Amniotic stem cell (primary cell): ENCODE measurements at places on chromosomes 11 and 22.

- DNase-seq = no peak
Measured at GRCh38 chr11:93542811-93543229, 371 bp downstream of the SMCO4 start.

DNA sequence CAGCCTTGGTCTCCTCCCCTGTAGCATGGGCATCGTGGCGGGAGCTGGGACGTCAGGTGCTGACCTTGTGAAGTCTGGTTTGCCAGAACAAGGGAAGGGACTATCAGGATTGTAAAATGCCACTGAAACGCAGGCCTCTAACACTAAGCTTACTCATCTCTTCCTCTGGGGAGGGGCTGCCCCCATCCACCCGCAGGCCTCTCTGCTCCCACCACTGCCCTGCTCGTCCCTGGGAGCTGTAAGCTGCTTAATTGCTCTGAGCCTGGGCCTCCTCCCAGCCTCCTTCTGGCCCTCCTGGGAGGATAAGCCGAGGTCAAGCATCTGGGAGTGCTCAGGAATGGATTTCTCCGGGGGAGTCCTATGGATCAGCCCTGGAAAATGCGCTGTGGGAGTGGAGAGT, 8.4 kb downstream of the SHISAL1 start:
- no peak for DNase-seq

DNA sequence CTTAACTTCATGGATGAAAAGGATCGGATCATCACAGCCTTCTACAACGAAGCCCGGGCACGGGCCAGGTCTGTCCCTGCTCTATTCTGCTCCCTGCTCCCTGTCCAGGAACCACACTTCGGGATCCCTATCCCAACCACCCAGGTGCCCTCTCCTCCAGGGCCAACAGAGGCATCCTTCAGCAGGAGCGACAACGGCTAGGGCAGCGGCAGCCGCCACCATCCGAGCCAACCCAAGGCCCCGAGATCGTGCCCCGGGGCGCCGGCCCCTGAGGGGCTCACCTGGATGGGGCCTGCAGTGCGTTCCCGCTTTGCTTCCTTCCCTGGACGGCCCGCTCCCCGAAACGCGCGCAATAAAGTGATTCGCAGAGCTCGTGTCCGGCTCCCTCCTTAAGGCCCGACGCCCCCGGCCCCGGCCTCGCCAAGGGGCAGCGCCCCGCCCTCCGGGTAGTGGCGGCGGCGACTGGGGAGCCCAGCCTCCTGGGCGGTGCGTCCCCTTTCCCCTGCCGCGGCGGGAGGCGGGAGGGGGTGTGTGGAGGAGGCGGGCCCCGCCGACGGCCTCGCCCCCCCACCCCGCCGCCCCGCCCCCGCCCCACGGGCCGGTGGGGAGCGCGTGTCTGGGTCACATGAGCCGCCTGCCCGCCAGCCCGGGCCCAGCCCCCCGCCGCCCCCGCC, at the start of gene VEGFB:
Gene VEGFB, plus strand, starts transcription at position 672 of the 674 bp plus-strand sequence. CDS start 250 bp downstream, outside the sequence.
- no peak for DNase-seq

DNA sequence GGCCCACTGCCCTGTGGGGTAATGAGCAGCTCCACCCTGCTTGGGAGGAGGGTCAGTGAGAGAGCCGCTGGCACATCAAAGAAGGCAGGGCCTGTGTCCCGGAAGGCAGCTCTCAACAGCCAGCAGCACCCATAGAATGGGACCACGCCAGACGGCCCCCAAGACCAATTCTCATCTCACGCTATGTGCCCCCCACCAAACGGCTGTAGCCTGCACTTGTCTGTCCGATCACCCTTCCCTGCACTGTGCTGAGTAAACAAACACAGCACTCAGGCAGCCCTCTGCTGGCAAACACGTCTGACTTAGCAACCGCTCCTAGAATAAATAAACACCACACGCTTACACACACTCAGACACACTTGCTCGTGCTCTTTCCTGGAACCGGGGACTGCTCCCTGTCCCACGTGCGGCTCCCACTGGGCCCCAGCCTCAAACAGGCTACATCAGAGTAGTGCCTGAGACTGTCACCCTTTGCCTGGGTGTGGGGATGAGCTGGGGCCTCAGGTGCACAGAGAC, 53.2 kb upstream of the CDON start:
- DNase-seq = peak; percentile 52

DNA sequence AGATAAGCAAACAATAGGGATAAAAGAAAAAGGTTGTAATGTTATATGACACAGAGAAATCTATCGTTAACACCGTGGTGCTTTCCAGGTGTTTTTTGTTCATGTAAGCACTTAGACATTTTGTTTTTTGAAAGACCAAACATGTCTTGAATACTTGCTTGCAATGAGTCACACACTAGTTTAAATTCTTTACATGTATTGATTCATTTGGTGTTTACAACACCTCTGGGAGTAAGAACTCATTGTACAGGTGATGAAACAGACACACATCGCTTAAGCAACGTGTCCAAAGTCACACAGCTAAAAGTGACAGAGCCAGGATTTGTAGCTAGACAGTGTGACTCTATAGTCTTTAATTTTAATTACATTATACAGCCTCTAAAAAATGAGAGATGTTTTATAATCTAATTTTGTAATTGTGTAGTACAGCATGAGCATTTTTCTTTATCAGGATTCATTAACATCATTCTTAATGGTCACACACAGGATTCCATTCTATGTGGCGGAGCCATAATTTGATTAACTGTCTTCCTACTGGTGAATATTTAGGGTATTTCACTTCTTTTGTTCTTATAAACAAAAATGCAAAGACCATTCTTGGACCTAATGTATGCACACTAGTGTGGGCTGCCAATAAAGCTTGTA, 148.8 kb downstream of the DBX1 start:
- no peak for DNase-seq

- peak; percentile 60 for DNase-seq
Measured at GRCh38 chr11:2898366-2899079, 12.9 kb upstream of the CDKN1C start.

DNA sequence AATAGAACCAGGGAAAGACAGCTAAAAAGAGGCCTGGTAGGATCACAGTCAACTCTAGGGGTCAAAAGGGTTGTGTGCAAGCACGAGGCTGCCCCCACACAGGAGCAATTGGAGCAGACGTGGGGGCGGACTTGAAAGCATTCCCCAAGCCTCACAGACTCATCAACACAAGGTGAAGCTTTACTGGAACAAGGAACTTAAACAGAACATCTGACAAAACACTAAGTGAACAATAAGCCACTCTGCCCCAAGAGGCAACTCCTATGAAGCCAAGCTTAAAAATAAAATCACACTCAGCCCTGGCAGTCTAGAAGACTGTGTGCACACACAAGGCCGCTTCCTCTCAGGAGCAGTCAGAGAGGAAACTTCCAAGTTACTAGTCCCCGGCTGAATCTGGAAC, 32.2 kb upstream of the TEAD1 start:
- DNase-seq = no peak

- no peak for DNase-seq
Measured at GRCh38 chr11:78365381-78365792, 52.2 kb downstream of the GAB2 start.

GRCh38 chr11:2471048-2471803, 26.4 kb downstream of the KCNQ1 start:
- DNase-seq = no peak

DNA sequence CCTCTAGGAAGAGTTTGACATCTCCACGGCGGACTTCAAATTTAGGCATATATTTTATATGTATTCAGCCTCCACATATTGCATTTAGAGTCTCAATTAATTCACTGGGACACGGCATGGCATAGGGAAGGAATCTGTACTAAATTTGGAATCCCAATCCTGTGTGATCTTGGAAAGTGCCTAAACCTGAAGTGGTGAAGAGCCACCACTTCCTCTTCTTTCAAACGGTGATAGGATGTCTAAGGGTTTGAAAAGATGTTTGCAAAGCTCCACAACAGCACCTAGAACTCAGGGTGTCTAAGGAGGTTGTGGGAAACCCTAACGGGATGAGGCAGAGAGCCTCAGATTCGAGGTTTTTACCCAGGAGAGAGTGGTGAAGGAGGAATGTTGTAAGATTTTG, 1.0 kb upstream of the L3MBTL2 start:
- DNase-seq = no peak

DNA sequence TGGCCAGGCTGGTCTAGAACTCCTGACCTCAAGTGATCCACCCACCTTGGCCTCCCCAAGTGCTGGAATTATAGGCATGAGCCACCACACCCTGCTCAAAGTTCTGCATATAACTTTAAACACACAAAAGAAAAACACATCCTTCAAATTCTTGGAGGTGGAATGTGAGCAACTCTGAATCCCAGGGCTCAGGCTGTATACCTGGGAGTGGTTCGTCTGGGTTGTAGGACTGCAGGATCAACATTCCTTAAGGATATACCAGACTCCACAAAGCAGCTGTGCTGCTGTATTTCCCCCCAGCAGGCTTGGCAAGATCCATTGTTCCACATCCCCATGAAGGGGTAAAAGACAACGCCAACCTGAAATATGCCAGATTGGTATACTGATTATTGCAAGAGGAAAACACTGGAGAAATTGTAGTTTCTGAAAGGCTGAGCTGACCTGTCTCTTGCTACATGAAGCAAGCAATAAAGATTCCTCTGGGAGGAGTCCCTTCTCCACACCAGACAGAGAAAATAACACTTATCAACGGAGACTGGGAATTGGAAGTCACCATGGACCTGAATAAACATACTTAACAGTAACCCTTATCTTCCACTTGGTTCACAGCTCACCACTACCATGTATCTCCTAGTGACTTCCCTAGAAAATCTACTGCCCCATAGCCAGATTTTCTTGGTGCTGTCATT, 12.2 kb upstream of the RPS3 start:
- DNase-seq = no peak

DNA sequence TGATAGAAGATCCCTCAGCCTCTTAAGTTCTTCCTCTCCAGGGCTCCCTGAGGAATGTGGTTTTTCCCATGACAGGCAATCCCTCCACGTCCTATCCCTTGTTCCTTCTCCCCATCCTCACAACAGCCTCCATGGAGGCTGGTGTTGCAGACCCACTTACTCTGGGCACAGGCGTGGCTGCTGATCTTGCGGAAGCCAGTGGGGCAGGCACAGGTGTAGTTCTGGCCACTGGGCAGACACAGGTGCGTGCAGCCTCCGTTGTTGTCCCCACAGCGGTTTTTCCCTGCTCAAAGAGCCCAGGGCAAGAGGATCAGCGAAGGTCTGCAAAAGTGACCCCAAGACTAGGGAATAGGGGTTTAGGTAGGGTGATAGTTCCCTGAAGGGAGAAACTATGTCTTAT, 29.1 kb downstream of the LRP4 start:
- DNase-seq = no peak

DNA sequence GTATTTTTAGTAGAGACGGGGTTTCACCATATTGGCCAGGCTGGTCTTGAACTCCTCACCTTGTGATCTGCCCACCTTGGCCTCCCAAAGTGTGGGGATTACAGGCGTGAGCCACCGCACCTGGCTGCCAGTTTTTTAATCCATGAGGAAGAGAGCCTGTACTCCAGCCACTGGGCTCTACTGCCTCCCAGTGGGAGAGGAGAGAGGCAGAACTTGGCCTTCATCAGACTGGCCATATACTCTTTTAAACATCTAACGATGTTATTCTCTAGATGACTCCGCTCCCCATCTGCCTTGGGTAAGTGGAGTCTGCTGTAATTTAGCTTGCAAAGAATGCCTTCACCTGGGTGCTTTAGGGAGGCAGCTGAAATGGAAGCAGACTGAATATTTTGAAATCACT, 34.6 kb downstream of the SLC6A5 start:
- no peak for DNase-seq

GRCh38 chr11:66975405-66976027, 412 bp downstream of the C11orf86 start:
- no peak for DNase-seq

- no peak for DNase-seq
Measured at GRCh38 chr11:9380773-9381172, 3.7 kb upstream of the IPO7 start.

DNA sequence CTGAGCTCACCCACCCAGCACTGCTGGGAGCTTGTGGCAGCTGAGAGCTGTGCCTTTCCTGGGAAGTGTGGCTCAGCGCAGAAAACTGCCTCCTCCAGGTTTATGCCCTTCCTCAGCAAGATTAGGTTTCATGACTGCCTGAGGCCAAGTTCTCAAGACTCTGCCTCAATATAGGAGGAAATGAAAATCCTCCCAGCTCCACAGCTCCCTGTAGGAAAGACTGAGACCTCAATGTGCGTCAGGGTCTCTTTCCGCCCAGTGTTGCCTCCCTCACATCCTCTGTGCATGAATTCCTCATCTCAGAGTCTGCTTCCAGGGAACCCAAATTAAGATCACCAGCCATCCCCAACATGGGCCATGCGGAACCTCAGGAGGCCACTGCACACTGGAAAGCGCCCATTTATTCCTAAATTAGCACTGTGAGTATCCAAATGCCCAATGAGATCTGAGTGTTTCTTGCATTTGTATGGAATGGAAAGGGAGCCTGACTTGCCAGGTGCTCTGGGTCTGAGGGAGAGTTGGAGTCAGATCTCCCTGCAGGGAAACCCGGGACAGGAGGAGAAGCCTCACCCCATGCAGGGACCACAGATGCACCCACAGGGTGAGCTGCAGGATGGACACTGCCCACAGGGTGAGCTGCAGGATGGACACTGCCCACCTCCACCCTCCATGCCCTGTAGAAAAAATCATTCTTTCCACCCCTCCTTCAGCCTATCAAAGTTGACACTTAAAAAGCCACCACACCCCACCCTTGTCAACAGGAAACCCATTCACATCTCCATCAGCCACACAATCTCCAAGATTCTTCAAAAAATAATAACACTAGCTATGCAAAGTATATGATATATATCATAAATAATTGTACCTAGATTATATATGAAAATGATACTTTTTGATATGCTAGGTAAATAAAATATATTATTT, 97.4 kb upstream of the IGLL5 start:
- DNase-seq = no peak

GRCh38 chr11:14065681-14066080, 103.2 kb downstream of the SPON1 start:
- no peak for DNase-seq

DNA sequence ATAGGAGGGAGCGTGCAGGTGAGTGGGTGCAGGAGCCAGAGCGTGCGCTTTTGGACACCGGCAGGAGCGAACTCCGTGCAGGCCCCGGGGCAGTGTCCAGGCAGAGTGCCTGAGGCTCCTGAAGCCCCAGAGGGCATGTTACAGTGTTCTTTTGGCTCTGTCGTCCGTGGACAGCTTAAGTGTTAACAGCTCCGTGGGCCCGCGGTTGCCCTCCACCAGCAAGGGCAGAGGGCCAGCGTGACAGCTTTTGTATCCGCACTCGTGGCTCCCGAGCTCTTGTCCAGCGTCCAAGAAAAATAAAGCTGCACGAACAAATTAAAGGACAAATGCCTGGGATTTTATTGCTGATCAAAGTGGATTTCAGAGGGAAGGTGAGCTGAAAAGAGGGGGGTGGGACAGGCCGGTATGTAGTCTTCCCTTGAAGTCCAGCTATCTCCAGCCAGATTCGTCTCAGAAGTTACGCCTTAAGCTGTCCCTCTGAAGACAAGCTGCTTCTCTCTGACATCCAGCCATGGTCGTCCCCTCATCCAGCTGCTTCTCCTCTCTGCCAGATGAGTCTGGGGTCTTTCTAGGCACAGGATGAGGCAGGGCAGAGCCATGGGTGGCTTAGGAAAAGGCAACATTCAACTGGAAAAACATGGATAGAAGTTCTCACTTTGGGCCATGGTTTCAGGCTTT, 968 bp upstream of the TMEM109 start:
- DNase-seq = no peak
